Psoas muscle (tissue), 8 donors: ENCODE measurements at places on chromosomes 1 and 21. TPM values are rescaled to one million over a fixed set of nuclear protein-coding genes. Genes with fewer than 3 reads are reported as not detected.

Gene MACO1
- 8.8 TPM for polyA plus RNA-seq

Gene NFIA
- 11.7 TPM for polyA plus RNA-seq

Gene PLA2G2D
- not detected for polyA plus RNA-seq

- DNase-seq, result no peak
Measured at GRCh38 chr1:165639821-165640623, 9.0 kb downstream of the MGST3 start.

- DNase-seq, result no peak
Measured at GRCh38 chr1:93021539-93022134, 57.4 kb upstream of the MTF2 start.

GRCh38 chr1:25486602-25487001 is 55.9 kb downstream of the MACO1 start:
- DNase-seq, result no peak

- DNase-seq, result no peak
Measured at GRCh38 chr1:48652334-48652733, 124.4 kb downstream of the BEND5 start.

- no peak for DNase-seq
Measured at GRCh38 chr1:105838071-105838470, 1218.4 kb upstream of the PRMT6 start.

DNA sequence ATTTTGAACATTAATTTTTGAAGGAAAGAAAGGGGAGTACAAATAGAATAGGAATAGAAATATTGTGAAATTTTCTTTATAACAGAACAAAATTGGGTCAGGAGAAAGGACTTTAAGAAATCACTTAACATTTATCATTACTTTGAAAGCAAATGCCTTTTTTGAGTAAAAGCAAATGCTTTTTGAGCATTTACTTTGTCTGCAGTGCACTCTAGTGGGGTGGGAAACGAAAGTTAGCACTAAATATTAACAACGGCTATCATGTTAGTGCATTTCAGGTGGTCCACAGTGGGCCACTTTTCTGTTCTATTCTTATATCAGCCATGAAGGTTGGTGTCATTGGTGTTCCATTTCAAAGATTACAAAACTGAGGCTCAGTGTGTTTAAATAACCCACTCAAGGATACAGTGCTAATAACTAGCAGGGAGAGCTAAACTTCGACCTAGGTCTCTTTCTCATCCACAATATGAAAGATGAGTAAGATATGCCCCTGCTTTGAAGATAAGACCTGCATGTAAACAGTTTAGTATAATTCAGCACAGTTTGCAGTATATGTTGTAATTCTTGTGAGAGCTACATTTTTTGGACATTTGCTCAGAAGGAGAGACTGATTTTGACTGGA is 13.4 kb downstream of the LRRC8D start:
- no peak for DNase-seq

- DNase-seq, result no peak
Measured at GRCh38 chr21:13937236-13937635, 273.5 kb downstream of the LIPI start.

DNA sequence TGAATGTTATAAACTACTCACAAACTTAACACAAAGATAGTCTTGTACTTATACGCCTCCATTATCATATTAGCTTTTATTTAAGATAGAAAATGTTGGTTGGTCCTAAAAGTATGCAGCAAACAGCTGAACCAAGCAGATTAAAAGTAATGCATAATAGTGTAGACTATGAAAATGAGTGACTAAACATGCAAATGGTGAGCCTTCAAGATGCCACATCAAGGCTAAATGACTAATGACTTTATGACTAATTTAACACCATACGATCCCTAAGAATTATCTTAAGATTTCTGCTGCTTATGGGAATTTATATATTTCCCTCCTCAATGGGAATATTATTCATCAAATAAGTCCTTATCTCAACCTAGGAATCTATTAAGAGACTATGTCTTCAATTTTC is 4.6 kb downstream of the GPATCH2 start:
- DNase-seq, result no peak
